Tibial nerve (tissue), 4 donors: ENCODE measurements at places on chromosomes 4 and X.

DNA sequence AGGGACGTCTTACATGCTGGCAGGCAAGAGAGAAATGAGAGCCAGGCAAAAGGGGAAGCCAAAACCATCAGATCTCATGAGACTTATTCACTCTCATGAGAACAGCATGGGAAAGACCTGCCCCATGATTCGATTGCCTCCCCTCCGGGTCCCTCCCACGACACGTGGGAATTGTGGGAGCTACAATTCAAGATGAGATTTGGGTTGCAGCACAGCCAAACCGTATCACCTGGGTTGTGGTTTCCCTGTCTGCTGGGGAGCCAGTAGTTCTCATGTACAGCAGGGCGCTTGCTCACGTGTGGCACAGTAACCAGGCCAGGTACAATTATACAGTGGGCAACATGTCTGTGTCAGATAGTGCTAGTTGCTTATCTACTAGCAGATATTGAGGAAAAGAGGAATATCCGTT, 11.1 kb upstream of the RS1 start:
- no peak for DNase-seq

DNA sequence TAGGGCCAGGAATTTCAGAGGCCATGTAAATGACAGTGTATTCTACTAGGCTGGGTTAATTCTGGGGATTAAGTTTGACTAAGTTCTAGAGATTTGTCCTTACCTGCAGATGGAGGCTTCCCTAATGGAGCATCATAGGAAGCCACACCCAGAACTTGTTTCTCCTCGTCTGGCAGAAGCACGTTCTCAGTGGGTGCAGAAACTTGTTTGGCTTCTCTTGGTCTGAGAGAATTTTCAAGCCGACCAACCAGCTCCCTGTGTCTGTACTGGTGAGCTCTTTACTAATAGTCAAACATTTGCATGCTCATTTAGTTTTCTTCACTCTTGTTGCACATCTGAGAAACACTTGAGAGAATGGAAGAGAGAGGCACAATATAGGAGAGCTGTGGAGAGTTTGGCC, 907 bp upstream of the ATP10D start:
- DNase-seq = no peak

GRCh38 chr4:86965019-86965976, 30.5 kb downstream of the AFF1 start:
- no peak for DNase-seq

DNA sequence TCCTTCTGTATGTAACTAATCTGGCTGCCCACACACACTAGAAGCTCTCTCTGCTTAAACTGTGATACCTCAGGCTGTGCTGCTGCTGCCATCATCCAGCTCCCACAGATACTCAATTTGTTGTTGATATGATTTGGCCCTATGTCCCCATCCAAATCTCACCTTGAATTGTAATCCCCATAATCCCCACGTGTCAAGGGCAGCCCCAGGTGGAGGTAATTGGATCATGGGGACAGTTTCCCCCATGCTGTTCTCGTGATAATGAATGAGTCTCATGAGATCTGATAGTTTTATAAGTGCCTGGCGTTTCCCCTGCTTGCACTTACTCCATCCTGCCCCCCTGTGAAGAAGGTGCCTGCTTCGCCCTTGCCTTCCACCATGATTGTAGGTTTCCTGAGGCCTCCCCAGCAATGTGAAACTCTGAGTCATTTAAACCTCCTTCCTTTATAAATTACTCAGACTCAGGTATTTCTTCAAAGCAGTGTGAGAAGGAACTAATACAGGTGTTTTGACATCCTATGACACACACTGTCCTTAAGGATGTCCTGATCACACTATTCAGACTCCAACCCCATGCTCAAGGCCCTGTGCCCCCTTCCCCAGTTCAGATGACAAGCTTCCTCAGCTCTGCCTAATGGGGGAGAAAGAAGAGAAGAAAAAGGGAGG, 2.9 kb upstream of the ATOH1 start:
- DNase-seq = no peak
